CD14-positive monocyte (primary cell): ENCODE measurements at places on chromosomes 5 and 9.
A peak's percentile ranks its signal among the peaks of the same experiment; 100 is the strongest.

- DNase-seq = no peak
Observed at GRCh38 chr5:61622156-61622555, 290.1 kb downstream of the ZSWIM6 start.

GRCh38 chr5:129078247-129078646, 16.3 kb upstream of the ISOC1 start:
- DNase-seq = no peak

GRCh38 chr5:167750586-167750985, 540.9 kb upstream of the WWC1 start:
- DNase-seq = no peak

GRCh38 chr9:95239071-95239470, 78.4 kb downstream of the FANCC start:
- DNase-seq = no peak

DNA sequence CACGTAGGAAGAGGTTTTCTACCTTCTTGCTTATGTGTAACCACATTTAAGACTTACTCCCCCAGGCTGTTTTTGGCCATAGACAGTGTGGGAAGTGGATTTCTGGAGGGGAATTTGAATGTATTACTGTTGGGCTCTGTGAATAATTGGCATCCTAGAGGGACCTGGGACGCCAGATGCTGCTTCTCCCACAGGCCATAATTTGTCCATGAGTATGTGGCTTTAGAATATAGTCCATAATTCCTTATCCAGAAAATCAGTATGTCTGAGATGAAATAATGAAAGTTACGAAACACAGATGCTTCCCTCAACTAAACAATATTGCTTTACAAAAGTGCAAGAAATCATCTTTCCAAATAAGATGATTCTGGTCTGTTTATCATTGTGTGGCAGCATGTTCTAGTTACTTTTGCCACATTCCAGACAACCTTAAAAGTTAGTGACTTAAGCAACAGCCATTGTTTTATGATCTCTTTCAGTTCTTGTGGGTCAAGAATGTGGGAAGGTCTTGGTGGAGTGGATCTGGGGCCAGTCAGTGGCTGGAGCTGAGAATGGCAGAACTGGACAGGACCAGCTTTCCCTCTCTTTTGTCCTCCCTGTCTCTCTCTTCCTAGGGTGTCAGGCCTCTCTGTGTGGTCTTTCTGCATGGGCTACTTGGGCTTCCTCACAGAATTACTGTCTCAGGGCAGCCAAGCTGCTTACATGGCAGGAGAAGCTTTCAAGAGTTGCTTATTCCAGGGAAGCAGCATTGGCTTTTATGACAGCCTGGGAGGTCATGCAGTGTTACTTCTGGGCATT, 79.4 kb downstream of the FBXL7 start:
- DNase-seq = no peak

DNA sequence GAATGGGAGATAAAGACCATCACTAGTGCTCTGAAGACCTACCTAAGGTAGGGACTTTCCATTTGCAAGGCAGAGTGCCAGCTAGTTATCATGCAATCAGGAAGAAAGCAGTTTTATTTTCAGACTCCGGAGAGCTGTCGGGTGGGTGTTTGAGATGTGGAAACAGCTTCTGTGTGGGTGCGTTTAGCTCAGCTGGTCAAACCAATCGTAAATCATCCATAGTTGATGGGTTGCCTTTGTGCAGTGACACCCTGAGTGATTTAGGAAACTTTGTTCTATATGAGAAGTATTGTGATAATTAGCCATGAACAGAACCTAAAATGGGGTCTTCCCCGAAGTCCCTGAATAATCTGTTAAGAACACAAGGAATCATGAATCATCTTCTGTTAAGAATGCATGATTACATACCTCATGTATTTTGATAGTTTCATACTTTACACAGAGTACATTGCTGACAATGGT, 284.3 kb downstream of the ARHGAP26 start:
- no peak for DNase-seq

DNA sequence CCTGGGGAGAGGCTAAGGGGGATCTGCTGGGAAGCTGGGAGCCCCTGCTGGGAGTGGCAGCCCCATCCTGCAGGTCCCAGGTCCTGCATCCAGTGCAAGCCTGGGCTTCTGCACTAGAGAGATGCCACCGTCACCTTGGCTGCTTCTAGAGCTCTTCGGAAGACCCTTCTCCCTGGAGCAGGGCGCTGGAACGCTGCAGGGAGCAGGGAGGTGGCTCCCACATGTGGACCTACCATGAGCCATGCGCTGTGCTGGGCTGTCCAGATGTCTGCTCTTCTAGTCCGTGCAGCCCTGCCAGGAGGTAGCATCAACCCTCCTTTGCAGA, 90.9 kb upstream of the PHYKPL start:
- no peak for DNase-seq

GRCh38 chr9:133341369-133342068, 5.5 kb upstream of the SURF6 start:
- DNase-seq = peak; percentile 69

GRCh38 chr9:70111641-70112236, 68.1 kb downstream of the MAMDC2 start:
- no peak for DNase-seq

DNA sequence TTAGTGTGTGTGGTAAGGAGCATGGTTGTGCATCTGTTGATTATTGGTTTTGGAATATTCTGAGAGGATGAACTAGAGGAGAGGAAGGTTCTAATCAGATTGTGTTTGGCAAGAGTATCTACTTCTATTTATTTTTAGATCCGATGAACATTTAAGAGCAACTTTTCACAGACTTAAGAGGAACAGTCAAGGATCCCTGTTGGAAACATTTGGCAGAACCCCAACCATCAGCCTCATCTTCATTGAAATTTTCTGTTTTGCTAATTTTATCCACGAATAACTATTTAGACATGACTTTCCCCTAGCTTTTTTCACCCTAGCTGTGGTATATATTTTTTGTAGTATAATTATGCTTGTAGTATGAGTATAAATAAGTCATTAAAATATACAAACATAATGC, 868.5 kb downstream of the MAT2B start:
- no peak for DNase-seq

DNA sequence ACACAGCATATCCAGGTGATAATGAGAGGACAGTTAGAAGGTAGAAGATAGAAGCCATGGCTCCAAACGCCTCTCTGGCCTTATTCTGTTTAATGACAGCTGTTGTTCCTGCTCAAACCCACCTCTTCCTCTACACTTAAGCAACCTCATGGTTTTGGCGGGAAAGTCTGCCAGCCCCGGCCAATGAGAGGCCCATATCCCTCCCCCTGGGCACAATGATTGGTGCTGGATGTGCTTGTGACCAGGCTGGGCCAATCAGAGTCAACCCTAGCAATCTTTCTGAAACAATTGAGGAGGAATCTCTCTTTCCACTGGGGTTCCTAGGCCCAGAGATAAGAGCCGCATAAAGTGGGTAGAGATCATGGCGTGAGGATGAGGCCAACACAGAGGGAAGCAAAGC, 4.8 kb upstream of the GFI1B start:
- no peak for DNase-seq

GRCh38 chr9:128159522-128159783, 612 bp upstream of the BBLN start:
- peak; percentile 21 for DNase-seq

DNA sequence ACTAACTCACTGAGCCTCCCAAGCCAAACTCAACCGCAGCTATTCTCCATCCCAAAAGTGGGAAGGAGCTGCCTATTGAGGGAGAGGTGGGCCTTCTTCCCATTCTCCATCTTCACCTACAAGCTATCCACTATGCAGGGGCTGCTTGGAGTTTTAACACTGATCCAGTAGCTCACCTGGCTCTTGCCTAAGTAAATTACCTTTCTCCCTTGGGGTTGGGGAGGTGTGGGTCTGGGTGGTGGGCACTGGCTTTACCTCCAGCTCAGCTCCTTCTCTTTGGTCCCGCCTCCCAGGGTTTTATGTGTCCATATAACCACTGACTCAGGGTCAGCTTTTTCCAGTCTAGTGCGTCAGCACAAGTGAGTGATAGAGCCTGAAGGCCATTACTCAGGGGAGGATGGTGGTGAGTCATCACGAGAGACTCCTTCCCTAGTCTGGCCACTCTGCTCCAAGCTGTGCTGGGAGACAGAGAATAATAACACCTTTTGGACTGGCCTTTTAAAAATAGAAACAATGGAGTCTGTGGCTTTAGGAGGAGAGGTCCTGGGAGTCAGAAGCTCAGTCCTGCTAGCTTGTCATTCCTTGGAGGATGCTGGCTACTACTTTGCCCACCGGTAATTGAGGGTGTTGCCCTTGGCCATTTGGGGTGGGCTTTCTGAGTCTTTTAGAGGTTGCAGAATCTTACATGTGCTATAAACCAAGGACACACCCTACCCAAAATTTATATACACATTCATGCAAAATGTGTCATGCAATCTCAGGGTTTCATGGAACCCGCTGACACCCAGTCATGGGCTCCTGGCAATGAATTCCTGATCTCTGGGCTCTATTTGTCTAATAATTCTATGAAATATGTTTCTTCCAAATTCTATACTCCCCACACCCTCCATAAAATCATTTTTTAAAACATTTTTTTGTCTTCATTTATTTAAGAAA, 35.6 kb upstream of the ATP6V1G1 start:
- peak; percentile 70 for DNase-seq

DNA sequence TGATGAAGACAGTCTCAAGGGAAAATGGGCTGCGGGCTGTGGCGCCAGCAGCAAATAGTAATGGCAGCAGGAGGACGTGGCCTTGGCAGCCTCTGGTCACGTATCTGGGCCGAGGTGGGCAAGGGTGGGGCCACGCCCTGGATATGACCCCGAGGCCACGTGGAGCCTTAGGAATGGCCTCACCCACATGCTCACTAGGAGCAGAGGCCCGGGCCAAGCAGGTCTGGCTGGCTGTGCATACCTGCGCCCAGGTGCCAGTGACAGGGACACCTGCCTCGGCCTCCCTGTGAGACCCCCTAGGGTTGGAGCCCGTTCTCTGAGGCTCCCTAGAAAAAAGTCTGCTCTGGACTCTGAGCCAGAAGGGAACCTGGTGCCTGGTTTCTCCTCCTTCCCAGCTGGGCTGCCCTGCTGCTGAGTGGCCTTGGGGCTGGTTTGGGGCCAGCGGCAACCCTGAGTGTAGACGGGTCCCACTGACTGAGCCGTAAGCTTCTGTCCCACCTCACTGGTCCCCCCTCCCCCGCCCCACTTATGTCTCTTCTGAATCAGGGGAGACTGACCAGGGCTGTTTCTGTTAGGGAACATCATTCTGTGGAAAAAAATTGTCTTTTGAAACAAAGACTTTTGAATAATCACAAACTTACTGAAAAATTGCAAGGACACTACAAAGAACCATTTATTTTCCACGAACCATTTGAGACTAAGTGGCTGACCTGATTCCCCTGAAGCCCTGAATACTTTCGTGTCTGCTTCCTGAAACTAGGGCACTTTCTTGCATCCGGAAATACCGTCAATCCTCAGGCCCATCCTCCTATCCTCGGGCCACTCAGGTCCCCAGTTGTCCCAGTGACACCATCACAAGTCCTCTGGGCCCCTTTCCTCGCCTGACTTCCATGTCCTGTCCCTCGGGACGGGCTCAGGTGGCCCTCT, 60.8 kb downstream of the WNK2 start:
- no peak for DNase-seq

GRCh38 chr5:24703934-24704333, 59.2 kb upstream of the CDH10 start:
- no peak for DNase-seq

DNA sequence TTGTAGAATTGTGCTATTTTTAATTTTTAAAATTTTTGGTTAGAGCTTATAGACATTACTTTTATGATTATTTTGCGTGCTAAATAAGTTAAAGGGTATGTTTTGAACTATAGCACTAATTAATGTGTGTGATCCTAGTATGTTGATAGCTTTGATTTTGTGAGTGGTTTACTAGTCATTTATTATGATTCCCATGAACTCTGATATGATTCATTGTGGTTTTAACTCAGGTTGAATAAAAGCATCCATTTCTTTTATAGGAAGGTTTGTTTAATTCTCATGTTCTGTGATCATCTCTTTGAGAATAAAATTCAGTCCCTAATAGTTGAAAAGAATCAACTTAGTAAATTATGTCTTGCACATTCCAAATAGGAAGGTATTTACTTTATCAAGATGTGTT, 22.5 kb downstream of the C5orf22 start:
- DNase-seq = no peak

GRCh38 chr9:76619640-76620039, 144.6 kb upstream of the PCA3 start:
- DNase-seq = peak; percentile 45

DNA sequence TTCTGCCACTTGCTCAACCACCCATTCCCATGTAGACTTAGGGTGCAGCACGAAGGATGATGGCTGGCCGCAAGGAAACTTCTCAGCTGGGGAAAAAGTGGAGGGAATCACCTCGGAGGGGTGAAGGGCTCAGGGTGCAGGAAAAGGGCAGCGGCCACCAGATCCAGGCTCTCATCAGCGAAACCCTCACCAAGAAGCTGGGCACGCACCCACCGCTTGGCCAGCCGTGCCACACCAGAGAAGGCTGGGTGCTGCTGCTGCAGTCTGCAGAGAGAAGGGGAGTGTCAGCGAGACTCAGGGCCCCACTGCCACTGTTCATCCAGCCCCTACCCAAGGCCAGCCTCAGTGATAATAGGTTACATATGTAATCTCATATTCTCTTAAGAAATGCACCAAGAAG, 8.6 kb downstream of the NOL6 start:
- no peak for DNase-seq

DNA sequence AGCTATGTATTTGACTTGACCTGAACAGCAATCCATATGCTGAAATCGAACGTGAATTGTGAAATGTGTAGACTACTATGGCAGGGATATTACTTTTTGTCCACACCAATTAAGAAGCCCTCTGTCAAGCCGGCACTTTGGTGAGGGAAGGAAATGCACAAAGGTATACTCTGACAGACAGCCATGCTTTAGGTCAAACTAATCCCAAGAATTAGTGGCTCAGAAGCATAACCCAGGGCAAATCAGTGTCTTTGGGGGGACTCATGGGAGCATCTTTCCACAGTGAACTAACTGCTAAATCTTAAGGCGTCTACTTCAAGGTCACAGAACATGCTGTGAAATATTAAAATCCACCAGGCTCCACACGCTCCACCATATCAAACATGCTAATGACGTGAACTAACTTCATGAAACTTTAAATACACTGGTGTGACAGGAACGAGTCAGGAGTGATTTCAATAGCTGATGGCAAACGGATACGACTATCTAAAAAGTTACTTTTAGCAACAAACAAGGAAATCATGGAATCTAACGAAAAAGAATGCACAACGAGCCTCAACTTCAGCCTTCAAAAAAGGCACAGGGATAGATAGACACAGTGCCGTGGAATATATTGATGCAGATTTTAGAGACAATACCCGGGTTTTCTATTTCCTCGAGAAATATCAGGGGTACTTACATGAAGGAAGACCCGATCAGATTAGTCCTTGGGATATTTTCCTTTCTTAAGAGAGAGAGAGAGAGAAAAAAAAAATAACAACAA, 527 bp downstream of the MEF2C start:
- DNase-seq = no peak

GRCh38 chr5:132498152-132498551, 7.6 kb upstream of the IRF1 start:
- DNase-seq = no peak

DNA sequence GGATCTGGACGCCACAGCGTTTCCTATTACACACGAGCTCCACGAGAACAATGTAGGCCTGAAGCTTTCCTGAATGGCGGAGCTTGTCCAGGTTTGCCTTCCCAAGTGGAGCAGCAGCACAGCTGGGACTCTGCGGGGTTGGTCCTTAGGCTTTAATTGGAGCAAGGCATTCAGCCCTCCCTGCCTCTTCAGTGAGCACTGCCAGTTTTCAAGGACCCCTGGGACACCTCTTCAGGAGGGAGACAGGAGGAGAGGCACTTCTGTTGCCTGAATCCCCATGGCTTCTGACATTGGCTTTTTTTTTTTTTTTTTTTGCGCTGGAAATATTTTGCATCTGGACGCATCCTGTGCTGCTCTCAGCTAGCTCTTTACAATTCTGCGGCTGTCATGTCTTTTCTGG, 179.4 kb downstream of the SEMA6A start:
- DNase-seq = no peak
